Peyer's patch (tissue), 4 donors: ENCODE measurements at places on chromosomes 7 and 10.
A peak's percentile ranks its signal among the peaks of the same experiment; 100 is the strongest.

DNA sequence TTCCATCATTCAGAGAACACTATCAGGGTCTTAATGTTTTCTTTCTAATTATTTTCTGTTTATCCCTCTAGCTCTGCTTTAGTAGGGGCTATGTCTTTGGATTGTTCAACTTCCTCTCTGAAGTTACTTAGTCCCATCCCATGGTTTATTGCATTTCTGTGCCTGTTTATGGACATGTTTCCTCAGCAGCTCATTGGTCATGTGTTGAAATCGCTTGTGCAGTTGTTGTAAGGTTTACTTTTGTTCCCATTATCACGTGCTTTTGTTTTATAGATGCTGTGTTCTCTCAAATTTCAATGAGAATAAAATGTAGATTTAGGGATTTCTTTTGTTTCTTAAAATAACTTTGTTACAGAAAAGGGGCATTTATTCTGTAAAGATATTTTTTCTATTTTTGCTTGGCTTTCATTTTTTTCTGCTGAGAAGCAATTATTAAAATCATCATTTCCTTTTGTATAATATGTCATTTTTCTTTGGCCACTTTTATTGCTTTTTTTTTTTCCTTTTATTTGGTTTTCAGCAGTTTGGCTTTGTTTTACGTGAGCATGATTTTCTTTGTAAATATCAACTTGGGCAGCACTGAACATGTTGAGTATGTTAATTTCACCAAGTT lies 110.9 kb downstream of the CCDC7 start:
- no peak for DNase-seq

DNA sequence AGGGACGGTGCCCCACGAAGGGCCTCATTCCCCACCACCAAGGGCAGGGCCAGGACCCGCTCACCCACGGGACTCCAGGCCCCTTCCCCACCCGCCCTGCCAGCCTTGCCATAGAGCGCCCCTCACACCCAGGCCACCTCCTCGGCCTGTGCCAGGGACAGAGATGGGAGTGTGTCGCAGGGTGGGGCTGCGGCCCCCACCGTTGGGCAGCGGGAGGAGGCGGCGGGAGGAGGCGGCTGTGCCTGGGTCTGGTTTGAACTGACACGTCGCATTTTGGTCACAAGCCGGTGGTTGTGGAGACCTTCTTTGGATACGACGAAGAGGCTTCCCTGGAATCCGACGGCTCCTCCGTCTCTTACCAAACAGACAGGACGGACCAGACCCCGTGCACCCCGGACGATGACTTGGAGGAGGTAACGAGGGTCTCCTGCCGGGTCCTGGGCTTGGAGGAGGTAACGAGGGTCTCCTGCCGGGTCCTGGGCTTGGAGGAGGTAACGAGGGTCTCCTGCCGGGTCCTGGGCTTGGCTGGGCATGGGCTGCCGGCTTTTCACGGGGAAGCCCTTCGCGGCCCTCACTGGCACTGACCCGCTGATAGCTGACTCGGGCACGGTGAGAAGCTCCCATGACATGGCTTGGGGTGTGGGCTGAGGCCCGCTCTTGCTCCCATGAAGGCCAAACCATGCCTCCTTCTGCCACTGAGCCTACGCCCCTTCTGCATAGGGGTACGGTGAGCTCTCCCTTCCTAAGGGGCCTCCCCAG lies 46.4 kb upstream of the DPYSL4 start:
- no peak for DNase-seq

DNA sequence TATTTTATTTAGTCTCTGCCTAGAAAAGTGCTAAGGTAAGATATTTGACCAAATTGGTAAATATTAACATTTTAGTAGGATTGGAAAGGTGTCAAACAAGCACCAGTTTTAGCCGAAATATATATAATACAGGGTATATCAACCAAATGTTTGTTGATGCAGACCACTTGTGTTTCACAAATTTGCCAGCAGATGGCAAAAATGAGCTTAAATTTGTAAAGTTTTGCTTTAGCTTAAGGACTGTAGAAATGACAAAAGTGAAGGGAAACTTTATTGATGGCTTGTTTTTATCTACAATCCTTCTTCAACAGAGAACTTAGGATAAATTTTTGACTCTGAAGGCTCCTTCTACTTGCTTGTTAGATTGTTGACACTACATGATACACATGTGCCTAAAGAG lies 4.8 kb upstream of the POLR1F start:
- DNase-seq, result peak; percentile 27

DNA sequence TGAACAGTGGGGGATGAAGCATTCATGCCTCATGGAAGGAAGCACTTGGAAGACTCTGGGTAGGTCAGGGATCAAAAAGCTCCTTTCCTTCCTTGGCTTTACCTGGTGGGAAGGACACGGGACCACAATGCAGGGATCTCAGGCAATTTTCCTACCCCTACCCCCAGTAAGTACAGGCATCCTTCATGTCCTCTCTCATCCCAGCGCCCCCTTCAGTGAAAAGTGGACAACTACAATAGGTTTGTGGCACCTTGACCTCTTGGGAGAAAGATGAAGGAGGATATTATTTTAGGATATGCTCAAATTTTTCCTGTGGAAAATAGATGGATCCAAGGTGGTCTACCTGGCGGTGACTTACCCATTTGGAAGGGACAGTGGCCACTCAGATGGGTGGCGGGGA lies 16.5 kb downstream of the AFAP1L2 start:
- DNase-seq, result no peak

DNA sequence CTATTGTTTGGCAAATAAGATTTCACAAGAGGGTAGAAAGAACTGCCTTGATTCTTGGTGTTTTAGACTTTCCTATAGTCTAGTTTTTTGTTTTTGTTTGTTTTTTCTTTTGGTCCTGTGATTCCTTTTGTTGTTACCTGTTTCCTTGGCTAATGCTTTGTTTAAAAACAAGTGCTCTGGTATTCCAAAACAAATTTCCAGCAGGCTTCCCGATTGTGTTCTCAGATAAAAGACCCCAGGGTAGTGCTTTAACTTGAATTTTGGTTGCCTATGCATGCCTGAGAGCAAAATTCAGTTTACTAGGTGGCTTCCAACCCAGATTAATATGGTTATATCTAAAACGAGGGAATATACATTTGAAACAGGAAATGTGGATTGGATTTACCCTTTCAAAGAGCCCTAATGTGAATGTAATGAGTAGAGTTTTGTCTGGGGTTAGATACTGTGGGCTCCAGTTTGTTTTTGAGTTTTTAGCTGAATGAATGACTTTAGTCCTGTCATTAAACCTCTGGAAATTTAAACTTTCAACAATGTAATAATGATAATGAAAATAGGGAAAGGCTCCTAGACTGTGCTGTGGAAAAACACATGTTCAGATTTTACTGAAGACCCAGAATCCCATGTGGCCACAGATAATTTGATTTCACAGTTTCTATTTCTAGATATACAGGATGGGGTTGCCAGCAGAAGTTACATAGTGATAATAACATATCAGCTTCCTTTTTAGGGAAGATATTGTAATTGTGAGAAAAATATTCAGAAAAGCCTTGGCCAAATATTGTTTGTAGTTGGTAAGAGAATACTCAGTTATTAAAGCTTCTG lies 23.9 kb downstream of the AUTS2 start:
- no peak for DNase-seq

DNA sequence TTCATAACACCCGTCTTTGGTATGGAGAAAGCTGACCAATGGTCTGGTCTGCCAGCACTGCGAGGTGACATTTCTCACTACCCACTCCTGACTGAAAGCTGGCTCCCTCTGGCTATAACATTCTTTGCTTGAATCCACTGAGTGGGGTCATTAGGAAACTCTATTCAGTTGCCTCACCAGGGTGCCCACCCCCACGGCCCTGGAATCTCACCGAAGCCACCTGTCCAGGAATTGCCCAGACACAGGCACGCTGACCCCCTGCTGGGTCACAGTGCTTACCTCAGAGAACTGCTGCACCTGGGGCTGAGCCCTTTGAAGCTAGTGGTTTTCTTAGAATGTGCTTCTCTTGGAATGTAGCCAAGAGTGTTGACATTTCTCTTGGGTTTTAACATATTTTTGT lies 28.6 kb downstream of the HECW1 start:
- no peak for DNase-seq

DNA sequence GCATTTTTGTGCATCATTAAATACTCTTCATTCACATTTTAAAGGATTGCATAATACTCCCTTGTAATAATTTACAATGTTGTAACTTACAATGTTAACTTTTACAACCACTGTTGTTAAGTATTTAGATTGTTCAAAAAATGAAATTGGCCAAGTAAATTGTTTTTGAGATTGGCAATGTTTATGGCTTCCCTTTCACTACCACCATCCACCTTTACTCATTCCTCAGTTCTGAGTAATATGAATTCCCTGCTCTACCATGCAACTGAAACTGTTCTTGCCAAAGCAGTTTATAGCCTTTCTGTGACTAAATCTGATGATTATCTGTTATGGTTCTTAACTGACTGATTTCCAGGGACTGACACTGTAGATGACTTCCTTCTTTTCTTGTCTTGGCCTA lies 80.5 kb upstream of the TMEM106B start:
- DNase-seq, result no peak

DNA sequence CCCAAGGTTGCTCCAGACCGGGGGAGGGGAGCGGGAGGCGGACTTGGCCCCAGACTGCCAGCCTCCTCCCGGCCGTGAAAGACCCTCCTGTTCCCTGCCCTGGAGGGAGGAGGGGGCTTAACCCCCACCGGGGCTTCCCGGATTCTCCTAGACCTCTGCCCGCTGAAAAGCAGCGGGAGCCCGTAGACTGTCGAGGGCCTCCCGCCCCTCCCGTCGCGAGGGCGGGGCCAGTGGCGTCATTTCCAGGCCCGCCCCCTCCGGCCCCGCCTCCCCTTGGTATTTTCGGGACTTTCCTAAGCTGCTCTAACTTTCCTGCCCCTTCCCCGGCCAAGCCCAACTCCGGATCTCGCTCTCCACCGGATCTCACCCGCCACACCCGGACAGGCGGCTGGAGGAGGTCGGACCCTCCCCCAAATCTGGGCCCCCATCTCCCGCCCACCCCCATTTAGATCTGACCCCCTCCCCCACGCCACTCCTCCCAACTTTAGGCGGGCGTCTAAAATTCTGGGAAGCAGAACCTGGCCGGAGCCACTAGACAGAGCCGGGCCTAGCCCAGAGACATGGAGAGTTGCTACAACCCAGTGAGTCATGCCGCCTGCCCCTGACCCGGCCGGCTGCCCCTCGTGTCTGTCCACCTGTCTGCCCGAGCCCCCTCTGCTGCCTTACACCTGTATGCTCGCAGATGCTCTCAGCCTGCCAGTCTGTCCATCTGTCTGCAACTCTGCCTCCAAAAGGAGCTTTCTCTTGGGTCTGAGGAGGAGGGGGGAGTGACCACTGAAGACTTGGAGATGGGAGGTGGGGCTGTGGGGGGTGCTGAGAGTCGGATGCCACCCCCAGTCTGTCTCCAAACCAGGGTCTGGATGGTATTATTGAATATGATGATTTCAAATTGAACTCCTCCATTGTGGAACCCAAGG lies at the start of gene NFKB2:
NFKB2 (plus strand) TSS at position 306 of the 917 bp plus-strand sequence; CDS start at position 561, 255 bp downstream.
- peak; percentile 92 for DNase-seq

GRCh38 chr10:133203652-133204195 lies 26.3 kb upstream of the UTF1 start:
- DNase-seq, result no peak

DNA sequence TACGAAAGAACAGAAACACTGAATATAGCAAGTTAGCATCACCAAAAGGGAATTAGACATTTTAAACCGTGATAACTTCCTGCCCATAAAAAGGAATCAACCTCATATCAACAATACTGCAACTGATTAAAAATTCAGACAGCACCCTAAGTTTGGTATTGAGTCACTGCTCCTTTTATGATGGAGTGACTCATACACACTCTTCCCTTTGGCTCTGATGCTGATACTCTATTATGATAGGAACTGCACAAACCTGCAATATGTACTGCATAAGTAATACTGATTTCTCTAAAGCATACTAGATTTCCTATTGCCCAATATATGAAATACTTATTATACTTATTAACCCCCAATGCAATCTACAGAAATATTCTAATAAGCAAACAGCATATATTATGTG lies 118.7 kb downstream of the PARD3 start:
- no peak for DNase-seq

DNA sequence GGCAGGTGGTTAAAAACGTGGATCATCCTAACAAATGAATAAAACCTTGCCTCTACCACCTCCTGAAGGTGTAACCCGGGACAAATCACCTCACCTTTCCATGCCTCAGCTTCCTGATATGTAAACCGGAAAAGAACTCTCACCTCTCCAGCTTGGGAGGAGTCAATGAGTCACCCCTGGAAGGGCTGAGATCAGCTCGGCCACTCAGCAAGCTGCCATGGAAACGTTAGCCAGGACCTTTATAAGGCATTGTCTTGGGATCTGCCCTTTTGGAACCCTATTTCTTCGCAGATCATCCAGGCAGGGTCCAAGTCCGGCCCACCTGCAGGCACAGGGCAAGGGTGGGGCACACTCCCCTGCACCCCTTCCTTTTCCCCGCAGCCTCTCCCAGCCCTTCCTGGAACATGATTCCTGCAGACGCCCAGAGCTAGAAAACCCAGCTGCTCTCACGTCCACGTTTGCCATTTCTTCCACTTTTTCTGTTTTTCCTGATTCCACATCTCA lies 81.6 kb upstream of the PFKP start:
- DNase-seq, result no peak

DNA sequence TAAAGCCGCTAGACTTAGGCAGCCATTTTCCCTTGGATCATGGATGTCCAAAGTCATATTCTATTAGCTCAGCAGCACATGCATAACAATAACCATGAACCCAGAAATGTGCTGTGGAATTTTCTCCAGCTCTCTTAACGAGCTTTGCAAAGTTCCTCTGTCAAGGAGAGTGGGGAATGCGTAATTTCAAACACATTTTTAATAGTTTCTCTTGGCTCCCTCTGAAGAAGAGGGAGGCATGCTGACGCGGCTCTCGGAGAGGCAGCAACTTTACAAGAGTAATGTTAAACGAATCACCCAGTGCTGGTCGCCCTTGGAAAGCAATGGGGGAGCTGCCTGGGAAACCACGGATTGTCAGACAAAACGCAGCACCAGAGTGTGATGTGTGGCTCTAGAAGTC lies 114.8 kb downstream of the RAB18 start:
- DNase-seq, result no peak

DNA sequence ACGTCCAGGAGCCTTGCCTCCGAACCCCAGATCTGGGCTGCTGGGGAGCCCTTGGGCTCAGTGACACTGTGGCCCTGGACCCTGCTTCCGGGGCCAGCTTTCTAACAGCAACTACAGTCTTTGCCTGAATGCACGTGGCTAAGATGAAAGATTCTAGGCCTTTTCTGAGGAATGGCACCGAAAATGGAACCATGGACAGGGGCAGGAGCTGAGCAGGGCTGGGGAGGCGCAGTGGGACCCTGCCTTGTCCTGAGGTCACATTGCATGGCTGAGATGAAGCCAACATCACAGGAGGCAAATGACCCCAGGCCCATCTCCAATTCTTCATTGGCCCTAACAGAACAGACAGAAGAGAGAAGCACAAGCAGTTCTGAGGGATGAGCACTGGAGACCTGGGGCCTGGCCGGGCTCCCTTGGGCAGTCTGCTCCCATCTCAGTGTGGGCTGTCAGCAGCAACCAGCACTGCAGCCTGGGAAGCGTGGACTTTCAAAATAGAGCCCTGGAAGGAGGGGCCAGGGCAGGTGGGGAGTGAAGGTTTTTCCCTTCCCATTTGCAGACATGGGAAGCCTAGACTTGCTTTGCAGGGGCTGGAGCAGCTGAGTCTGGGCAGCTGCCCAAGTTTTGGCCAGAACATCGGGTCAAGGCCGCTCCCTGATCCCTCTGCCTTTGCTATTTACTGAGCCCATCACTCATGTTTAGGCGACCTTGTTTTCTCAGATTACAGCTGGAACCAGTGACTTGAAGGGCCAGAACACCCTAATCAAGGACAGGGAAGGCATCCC lies 114.4 kb upstream of the TCERG1L start:
- no peak for DNase-seq

GRCh38 chr7:32915041-32915536 lies 23.5 kb upstream of the KBTBD2 start:
- no peak for DNase-seq

GRCh38 chr10:84946904-84947303 lies 618.5 kb downstream of the CCSER2 start:
- no peak for DNase-seq
